Activated T-cell treated with anti-CD3 and anti-CD28 coated beads for 48 hours (primary cell): ENCODE measurements at places on chromosomes 5 and 9.

DNA sequence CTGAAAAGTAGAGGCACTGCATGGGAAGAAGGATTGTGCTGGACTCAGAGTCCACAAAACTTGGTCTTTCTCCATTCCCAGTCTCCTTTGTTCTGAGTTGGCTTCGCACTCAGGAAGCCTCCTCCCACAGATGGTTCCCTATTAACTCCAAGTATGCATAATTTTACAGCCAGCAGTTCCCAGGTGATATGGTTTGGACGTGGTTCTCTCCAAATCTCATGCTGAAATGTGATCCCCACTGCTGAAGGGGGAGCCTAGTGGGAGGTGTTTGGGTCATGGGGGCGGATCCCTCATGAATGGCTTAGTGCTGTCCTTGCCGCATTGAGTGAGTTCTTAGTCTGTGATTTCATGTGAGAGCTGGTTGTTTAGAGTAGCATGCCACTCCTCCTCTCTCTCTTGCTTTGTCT is 86.6 kb downstream of the FEM1C start:
- DNase-seq = no peak

GRCh38 chr5:180334751-180335613 is 18.2 kb downstream of the GFPT2 start:
- no peak for DNase-seq

GRCh38 chr5:112480501-112480900 is 61.4 kb upstream of the EPB41L4A start:
- DNase-seq = no peak

DNA sequence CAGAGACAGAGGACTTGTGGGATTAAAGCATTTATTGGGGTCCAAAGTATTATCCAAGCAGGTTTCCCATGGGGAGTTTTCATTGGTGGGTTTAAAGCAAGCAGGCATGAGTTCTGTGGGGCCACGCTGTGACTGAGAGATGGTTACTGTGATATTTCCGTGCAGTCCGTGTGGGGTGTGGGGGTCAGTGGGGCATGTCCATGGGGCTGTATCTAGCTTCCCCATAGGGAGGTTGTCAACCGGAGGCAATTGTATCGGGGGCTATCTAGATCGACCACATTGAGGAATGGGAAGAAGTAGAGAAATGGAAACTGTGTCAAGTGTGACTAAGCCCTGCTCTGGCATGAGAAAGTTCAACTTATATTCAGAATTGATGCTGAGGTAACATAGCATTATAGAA is 7.1 kb upstream of the RPS23 start:
- DNase-seq = no peak

DNA sequence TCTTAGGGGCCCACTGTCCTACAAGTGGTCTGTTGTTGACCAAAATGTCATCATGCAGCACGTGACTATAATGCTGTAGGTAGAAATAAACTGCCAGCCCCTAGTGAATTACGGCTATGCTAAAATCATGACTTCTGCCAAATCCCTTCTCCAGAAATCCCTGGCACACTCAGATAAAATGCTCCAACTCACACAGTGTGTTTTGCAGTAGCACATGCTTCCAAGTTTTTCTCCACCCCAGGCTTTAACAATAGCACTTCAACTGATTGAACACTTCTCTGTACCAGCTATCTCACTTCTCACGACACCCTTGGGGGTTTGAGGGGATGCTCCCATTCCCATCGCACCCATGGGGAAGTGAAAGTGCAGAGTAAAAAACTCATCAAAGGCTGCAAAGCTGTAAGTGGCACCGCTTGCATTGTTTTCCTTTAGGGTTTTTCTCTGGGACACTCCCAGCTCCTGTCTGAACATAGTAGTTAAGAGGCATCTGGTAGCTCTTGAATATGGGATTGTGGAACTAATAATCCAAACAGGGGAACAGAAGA is 151.0 kb upstream of the SLC24A2 start:
- no peak for DNase-seq

DNA sequence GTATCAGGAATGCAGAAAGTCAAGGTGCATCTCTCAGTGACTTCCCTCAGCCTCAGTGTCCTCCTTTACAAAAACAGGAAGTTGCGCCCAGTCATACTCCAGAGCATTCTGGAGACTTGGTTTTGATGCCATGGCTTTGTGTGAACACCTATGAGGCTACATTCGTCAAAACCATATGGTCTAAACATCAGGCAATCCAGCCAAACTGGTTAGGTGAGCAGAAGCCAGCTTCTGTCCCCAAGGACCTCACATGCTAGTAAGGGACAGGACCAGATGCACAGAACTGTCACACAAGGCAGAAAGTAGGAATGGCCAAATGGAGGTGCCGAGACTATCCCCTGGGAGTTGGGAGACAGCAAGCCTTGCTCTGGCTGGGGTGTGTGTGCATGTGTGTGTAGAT is 217.2 kb downstream of the MELK start:
- DNase-seq = no peak

DNA sequence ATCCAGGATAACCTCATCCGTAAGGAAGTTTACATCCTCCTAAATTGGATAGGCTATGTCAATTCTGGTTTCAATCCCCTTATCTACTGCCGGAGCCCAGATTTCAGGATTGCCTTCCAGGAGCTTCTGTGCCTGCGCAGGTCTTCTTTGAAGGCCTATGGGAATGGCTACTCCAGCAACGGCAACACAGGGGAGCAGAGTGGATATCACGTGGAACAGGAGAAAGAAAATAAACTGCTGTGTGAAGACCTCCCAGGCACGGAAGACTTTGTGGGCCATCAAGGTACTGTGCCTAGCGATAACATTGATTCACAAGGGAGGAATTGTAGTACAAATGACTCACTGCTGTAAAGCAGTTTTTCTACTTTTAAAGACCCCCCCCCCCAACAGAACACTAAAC is 1.3 kb downstream of the ADRB2 start:
- no peak for DNase-seq
